ENCODE measurements at places on chromosomes 11 and 22.

DNA sequence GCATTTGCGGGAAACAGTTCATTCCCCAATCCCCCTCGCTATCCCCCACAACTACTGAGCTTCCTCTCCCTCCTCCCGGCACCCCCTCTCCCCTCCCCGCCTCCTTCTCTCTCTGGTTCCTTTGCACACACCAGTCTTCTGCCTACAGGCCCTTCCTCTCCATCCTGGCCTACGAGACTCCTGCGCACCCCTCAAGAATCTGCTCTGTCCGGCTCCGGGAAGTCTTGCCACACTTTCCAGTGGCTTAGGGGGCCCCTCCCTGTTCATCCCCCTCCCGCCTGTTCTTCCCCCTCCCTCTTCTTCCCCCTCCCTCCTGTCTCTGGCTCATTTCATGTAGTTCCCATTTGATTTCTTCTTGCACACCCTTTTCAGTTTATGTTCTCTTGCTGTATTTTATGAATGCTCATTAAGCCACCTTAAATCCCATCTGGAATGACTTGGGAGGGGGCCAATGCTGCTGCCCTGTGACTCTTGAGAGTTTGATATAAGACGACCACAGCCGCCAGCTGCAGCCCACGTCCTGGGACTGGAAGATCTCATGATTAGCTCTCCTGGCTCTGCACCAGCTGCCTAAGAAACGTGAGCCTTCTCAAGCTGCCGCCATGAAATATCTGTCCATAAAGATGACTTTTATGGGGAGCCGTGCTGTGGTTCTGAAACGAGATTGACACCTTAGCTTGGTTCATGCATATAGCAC, 50.9 kb downstream of the RPS6KA4 start:
- no peak for DNase-seq

DNA sequence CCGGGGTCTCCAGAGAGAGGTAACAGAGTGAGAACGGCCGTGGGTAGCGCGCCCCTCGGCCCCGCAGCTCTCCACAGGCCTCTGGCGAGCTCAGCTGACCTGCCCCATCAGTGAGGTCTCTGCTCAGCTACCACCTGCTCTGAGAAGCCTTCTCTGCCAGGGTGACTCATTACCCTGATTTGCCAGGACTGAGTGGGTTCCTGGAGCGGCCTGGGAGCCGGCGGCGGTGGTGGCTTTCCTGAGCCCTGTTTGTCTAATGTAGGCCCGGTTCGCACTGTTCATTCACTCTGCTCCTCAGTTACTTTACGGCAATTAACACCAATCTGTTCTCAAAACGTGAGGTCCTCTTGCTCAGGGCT, 351.0 kb upstream of the B3GAT1 start:
- DNase-seq, result no peak

- DNase-seq, result no peak
Observed at GRCh38 chr11:12997168-12997567, 11.9 kb upstream of the RASSF10 start.

DNA sequence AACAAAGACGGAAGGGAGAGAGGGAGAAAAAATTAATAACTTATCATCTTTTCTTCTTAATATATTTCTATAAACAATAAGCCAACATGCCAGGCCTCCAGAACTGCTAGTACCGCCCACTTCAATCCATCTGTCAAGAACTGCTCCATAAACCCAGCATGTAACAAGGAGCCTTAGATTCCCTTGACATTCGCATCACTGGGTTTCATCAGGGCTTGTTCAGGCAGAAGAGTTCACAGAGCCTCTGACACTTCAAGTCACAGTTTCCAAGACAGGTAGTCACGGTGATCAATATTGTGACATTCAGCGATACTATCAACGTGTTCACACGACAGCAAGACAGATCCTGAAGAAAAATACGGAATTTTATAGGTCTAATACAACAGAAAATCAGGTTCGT, 61.7 kb downstream of the LARGE2 start:
- no peak for DNase-seq

DNA sequence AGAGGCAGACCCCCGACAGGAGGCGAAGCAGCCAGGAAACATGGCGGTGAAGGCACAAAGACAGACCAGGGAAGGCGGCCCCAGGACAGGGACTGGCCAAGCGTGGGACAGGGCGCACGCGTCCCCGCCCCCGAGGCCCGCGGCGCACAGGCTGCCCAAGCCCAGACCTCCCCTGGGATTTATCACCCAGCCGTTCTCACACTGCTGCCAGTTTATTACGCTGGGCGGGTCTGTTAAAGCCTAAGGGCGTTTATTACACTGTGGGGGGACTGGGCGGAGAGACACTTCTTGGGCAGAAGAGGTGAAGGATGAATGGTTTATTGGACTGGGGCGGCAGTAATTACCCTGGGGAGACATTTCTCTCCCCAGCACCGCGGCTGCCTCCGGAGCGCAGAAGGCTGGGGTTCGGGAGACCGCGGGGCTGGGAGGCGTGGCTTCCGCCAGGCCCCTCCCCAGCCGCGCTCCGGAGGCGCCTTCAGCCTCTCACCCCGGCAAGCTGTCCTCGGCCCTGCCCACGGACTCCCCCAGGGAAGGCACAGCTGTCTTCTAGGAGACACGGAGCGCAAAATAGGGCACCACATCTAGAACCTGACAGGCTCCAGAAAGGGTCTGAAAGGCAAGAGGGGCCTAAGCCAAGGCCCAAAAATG, 47.1 kb downstream of the SLC22A12 start:
- no peak for DNase-seq

DNA sequence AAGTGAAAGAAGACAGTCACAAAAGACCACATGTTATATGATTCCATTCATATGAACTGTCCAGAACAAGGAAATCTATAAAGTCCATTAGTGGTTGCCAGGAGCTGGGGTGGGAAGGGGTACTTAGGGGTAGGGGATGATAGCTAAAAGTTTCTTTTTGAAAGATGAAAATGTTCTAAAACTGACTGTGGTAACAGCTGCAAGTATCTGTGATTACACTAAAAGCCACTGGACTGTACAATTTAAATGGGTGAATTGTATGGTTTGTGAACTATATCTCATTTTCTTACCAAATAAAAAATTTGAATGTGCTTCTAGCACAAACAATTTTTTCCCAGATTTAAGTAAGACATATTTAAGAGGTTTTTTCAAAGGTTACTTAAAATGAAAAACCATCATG, 22.1 kb downstream of the CHKA start:
- no peak for DNase-seq

- DNase-seq, result no peak
Observed at GRCh38 chr11:11122749-11123148, 230.3 kb downstream of the CSNK2A3 start.

GRCh38 chr11:114784216-114784615, 105.9 kb downstream of the NXPE2 start:
- no peak for DNase-seq

GRCh38 chr11:78341841-78342240, 75.8 kb downstream of the GAB2 start:
- no peak for DNase-seq

GRCh38 chr22:25081409-25081824, 118.2 kb upstream of the CRYBB3 start:
- DNase-seq, result no peak

DNA sequence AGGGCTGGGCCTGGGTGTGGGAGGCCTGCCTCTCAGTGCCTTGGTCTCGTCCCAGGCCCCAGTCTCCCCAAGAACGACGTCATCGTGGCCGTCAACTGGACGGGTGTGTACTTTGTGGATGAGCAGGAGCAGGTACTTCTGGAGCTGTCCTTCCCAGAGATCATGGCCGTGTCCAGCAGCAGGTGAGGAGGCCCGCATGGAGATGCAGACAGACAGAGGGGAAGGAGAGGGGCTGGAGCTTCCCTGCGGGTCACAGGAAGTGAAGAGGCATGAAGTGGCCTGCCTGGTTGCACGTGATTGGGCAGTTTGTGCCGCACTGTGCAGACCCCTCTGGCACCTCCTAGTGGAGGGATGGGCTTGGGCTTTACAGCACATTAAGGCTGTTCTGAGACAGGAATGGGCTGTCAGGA, 70.4 kb downstream of the MYO7A start:
- DNase-seq, result no peak

DNA sequence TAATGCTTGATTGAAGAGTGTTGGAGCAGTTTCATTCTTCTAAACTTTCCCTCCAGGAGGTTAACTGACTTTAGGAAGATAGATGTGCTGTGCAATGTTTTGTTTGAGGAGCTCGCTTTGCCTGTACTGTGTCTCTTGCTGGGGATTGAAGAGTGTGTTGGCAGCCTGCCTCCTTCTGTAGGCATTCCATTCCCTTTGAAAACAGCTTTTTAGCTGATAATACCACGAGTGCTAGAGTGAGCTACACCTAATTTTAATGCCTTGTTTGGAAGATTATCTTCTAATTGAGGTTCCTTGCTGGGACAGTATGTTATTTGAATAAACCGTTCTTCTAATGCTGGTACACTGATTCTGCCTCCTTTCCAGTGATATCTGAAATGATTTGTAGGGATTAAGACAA, 7.2 kb downstream of the DDX10 start:
- no peak for DNase-seq

DNA sequence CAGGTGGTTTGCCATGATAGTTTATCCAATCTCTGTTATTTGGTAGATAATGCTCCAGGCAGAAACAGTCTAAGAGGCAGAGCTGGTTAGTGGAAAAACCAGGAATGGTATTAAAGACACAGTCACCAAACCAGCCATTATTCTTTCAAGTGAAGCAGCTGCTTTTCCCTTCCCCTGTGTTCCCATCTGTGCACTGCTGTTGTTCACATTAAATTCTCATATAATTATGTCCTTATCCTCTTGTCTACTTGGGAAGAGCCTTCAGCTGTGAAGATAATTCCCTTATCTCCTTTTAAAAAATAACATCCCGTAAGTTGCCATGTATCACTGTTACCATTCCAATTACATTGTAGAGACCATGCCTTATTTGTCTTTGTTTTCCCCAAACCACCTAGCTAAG, 5.2 kb upstream of the TBCEL start:
- DNase-seq, result no peak

GRCh38 chr22:26937213-26937612, 279.8 kb downstream of the MIAT start:
- DNase-seq, result no peak
